GM13977 (cell line): ENCODE measurements at places on chromosomes 11 and 22.
A peak's percentile ranks its signal among the peaks of the same experiment; 100 is the strongest.

DNA sequence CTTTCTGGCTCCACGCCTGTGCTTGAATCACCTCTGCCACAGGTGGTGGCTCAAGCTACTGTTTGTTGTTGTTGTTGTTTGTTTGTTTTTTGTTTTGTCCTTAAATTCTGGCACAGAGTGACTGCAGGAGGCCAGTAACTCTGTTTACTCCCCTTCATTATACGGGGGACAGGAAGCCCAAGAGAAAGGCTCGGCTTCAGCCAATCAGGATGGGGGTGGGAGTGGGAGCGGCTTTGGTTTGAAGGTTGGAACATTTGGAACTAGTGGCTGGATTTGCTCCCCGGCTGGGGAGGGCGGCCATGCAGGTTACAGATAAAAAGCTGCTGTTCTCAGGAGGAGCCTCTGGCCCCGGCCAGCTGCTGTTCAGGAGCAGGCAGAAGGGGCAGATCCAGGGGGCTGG lies 19.7 kb upstream of the CABP2 start:
- DNase-seq, result no peak

DNA sequence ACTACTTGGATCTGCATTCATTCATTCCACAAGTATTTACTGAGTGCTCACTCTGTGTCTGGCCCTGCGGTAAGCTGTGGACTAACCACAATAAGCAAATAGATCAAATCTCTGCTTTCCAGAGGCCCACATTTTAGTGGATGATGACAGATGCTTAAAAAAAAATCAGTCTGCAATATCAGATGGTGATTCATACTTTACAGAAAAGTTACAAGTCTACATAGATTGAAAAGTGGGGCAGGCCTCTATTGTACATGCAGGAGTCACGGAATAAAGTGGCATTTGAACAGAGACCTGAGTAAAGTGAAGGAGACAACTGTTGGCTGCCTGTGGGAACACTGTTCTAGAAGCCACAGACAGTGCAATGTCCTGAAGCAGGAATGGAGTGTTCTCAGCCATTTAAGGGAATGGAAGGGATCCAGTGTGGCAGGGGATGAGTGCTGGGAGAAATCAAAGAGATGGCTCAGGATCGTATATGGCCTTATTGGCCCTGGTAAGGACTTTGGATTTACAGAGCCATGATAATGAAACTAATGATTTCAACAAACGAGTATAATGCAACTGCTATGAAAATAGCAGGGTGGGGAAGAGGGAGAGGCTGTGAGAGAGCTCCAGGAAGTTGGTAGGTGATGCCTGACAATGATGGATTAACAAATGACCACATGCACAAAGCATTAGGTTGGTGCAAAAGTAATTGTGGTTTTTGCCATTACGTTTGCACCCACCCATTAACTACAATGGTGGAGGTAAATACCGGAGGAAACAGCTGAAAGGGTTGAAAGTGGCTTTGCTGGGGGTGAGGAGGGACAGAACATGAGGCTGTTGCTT lies 31.1 kb downstream of the TMEM45B start:
- DNase-seq, result no peak

DNA sequence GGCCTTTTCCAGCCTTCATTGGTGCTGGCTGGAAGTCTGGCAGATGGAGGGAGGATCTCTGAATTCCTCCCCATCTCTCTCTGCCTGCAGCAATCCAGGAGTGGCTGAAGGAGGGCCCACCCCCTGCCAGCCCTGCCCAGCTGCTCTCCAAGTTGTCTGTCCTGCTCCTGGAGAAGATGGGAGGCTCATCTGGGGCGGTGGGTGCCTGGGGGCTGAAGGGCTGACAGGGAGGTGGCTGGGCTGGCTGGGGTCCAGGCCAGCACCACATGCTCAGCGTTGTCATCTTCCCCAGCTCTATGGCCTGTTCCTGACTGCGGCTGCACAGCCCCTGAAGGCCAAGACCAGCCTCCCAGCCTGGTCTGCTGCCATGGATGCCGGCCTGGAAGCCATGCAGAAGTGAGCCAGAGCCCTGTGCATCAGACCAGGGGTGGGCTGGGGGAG lies 12.2 kb downstream of the TKFC start:
- no peak for DNase-seq

DNA sequence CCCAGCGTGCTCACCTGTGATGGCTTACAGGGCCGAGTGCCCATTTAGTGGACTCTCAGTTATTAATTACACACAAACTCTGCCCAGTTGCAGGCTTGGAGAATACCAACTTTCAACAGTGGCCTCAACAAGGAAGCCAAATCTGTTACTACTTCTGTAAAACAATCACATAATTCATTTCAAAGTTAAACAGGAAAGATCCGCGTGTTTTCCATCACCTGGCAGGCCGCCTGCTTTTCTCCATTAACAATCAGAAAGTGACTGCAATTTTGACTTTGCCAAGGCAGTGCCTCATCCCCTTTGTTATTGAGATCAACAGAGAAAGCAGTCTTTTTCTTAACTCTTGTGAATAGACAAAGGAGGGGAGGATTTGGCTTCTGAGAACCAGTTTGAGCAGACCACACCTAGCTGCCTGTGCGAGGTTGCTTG lies 77.7 kb downstream of the BARX2 start:
- DNase-seq, result no peak

- no peak for DNase-seq
Observed at GRCh38 chr11:111324277-111324720, 26.0 kb downstream of the POU2AF3 start.

- DNase-seq, result no peak
Observed at GRCh38 chr22:22903355-22903777, 15.8 kb downstream of the IGLL5 start.

DNA sequence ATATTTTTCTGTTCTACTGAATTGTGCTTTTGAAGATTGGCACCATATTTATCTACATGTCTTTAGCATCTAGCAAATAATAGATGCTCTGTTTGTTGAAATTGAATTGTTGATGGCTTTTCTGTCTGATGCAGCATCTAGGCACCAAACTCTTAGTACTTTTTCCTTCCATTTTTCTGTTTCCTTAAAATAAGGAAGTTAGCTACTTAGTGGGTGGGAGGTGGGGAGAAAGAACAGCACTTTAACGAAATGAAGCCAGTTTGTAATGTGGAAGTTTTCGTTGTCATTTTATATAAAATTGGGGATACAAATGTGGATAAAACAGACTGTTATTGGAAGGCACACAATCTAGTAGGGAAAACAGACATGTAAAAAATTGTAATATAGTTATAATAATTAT lies 76.6 kb downstream of the HIPK3 start:
- DNase-seq, result no peak

DNA sequence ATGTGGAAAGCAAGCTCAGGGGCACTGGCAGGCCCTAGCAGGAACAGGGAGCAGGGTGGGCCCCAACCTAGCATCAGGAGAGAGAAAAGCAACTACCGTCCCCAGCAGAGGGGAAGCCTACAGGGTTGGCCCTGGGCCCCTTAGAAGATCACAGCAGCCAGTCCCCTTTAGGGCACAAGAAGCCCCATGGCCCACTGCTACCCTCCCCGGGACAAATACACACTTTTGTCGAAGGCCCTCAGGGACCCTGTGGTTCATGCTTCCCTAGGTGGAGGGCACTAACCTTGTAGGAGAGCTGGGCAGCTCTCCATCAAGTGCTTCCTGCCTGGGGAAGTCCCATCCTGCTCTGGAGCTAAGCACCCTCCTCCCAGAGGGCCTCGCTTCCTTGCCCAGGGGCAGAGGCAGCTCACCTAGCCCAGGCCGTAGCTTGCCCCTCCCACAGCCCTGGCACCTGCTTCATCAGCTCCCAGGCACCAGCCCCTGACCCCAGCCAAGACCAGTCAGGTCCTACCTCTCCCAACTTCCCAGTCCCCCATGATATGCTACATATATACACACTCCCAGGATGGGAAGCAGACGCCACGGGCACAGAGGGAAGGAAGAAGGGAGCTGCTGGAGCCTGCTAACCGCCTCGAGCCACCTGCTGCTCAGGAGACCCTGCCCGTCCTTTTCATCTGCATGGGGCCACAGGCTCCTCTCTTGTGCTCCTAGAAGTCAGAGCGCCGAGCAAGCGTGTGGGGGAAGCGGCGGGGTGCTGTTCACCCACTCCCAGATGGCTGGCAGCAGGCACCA lies 20.1 kb downstream of the SUN2 start:
- DNase-seq, result no peak

GRCh38 chr22:17243524-17243923 lies 24.3 kb upstream of the ADA2 start:
- peak; percentile 78 for DNase-seq

- no peak for DNase-seq
Observed at GRCh38 chr11:13220148-13220547, 57.4 kb upstream of the BMAL1 start.

- no peak for DNase-seq
Observed at GRCh38 chr22:27086080-27087044, 429.0 kb downstream of the MIAT start.

DNA sequence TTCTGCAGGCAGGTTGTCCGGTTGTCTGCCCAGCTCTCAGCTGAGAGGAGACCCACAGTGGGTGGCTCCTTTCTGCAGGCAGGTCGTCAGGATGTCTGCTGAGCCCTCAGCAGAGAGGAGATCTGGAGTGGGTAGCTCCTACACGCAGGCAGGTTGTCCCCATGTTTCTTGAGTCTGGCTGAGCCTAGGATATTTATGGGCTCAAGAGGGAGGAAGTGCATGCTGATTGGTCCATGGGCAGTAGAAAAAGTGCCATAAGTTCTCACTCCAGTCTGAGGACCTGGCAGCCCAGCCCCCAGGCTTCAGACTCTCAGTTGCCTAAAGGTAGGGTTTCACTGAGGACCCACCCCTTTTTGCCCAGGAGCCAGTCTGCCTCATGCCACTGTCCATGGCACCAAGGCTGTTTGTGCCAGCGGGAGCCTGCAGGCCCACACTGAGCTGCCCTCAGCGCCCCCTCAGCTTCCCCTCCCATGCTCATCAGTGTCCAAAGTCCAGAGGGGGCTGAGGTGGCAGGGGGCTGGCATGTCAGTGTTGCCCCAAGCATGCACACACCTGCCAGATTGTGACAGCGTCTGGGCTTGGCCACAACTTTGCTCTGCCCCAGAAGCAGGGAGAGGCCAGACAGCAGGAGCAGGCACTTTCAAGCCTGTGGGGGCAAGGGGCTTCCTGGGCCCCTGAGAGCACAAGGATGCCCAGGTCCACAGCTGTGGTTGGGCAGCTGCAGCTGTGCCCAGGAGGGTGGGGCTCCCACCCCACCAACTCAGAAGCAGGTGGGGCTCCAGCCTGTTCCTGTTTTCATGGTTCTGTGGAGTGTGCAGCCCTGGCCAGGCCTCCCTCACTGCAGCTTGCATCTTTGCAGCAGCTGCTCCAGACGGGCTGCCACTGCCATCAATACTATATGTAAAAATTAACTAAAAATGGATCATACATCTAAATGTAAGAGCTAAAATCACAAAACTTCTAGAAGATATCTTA lies 3.8 kb upstream of the RNF141 start:
- DNase-seq, result no peak
